HS-27A (cell line): ENCODE measurements at places on chromosomes 2 and 18.

- DNase-seq, result no peak
These were observed 15.8 kb downstream of the BOLA3 start for GRCh38 chr2:74131901-74132300.

DNA sequence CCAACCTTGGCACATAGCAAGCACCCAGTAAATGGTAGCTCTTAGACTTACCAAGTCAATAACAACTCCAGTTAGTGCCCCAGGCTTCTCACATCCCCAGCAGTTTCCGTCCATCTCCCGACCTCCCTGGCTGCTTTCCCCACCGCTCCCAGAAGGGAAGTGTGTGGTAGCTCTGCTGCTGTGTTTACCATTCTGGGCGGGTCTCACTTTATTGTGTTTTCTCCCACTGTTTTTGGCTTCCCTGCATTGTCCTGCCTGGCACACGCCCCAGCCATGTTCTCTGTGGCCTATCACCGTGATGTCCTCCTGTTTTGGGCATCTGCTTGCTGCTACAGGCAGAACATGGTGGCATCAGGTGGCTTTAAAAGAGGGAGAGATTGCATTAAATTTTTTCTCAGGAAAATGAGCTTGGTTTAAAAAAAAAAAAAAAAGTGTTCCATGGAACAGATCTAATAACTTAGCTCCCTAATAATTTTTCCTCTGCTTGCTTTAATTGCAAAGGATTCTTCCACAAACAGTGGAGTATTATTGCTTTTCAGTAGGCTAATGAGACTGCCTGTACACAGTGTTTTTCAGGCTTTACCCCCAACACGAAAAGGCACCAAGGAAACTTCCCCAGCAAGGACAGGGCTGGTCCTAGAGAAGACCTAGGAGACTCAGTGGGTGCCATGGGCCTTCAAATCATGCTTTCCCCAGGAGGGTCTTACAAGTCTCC is 8.0 kb upstream of the COX7A2L start:
- no peak for DNase-seq

- DNase-seq, result no peak
These were observed 41.1 kb downstream of the MBD2 start for GRCh38 chr18:54183390-54183789.

- DNase-seq, result peak; percentile 80
These were observed 7.2 kb upstream of the HNMT start for GRCh38 chr2:137957033-137957432.

DNA sequence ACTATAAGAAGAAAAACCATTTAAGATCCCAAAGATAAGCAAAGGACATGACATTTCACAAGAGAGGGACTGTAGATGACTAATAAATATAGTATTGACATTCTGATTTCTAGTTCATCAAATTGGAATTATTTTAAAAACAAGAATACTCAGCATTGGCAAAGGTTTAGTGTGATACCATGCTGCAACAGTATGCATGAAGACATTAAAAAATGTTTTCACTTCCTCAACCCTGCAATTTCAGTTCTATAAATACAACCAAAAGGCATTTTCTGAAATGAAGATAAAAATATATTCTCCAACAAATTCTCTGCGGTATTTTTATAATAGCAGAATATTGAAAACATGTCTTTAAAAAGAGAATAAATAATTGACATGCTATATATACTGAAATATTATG is 2.1 kb downstream of the C2orf81 start:
- no peak for DNase-seq

- no peak for DNase-seq
These were observed 110.0 kb downstream of the TCF4 start for GRCh38 chr18:55477860-55478581.

DNA sequence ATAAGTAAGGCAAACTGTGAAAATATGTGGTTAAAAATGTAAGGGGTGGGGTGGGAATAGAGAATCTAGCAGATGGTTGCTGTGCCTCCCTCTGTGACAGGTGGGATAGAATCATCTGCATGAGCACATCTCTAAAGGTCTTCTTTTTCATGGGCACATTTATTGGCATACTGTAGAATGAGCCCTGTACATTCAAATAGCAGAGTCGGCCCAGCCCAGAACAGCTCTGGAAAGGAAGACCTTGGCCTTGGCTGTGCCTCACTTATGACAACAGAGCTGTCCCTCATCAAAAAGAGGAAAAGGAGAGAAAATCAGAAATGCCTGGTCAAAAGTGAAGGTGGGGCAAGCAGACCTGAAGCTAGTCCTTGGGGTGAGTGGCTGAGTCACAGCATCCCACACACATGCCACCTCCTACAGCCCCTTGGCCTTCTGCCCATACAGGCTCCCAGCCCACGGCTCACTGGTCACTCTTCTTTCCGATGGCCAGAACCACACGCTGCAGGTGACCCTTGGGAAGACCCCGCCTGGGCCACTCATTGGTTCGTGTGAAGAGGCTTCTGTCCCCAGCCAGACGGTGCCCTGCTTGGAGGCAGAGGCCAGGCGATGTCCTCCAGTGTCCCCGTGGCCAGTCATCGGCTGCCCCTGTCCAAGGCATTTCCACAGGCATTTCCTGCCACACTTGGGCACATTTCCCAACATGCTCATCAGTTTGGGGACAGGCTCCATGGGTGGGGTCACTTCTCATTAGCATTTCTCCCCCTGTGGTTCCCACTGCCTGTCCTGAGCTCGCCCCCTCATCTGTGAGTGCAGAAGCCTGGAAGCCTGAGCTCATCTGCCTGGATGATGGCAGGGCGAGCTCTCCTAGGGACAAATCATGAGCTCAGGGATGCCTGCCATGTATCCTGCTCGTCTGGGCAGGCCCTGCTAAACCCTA is 113.6 kb downstream of the MCFD2 start:
- peak; percentile 45 for DNase-seq

DNA sequence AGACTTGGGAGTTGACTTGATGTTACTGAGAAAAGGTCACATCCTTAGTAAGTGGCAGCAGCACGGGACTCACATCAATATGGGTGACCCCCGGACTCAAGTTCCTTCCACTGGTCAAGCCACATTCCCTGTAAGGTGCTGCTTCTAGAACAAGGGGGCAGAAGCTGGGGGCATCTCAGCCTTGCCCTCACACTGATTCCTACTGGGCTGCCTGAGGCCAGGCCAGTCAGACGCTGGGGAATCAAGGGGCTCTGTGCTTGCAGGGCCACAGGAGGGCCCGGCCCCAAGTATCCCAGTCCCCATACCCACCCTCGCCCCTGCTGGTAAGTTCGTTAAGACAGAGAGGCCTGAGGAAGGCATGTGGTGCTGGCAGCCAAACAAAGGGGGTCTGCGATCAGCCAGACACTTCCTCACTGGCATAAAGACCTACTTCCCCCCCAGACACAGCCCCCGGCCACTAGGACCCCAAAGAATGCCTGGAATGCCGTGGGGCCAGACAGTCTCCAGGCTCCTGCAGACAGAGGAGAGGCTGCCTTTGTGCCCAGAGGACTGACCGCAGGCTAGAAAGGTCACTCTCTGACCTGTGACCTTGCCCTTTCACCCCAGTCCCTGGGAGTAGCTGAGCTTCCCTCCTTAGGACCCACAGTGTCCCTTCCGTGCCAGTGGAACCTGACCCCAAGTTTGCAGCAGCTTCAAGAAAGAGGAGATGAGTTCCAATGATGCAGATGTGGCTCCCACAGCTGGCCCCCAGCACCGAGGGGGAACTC is 83.6 kb downstream of the HS1BP3 start:
- DNase-seq, result no peak

DNA sequence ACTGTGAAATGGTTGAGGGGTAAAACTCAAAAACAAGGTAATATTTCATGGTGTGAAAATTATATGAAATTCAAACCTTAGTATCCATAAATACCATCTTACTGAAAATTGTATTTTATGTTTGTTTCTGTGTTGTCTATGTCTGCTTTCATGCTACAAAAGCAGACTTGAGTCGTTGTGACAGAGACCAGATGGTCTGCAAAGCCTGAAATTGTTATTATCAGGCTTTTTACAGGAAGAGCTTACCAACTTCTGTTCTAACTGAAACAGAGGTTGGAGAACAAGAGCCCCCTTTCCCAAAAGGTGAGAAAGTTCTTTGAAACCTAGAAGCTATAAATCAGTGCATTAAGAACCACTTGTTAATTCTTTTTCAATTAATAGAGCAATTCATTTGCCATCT is 110.0 kb downstream of the COL4A4 start:
- DNase-seq, result no peak

DNA sequence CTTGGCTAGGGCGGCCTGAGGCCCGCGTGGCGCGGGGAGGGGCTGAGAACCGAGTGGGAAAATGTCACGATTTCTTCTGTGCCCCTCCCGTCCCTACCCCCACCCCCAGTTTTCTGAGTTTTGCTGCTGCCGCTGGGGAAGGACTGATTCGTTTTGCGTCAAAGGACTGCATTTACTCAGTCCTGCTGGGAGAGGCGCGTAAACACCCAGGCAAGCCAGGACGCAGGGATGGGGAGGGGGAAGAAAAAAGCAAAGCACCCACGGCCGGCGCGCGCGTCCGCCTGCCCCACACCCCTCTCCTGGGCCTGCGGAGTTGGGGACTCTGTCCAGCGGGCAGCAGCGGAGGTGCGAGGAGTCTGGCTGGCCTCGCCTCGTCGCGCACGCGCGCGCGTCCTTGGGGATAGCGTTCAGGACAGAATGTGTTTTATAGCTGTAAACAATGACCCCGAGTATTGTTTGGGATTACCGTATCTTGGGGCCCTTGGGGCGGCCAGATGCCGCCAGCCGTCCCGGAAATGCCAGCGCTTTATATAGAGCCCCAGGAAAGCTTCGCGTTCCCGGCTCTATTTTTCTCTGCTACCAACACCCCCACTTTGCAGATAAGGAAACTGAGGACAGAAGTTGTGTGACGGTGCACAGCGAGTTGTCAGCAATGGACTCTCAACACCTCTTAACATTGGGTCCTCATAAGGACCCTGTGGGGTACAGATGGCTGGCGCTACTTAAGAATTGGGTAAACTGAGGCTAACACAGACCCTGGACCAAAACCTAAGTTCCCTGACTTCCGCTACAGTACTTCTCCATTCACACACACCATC is 1.7 kb upstream of the FOSL2 start:
- DNase-seq, result peak; percentile 76

DNA sequence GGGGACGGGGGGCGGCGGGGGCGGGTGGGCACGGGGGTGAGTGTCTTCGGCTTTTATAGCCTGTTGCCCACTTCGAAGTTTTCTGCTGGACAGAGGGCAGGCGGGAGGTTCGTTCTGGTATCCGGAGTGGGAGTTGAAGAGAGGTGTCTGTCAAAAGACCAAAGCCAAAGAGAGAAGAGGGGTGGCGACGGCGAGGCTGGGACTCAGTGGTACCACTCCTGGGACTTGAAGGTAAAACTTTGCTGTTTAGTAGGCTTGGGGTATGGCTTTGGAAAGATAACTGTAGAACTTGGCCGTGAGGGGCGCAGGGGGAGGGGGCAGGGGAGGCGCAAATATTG is 215.8 kb upstream of the DTNA start:
- DNase-seq, result no peak

GRCh38 chr2:239869272-239870155 is 155.6 kb downstream of the NDUFA10 start:
- no peak for DNase-seq

DNA sequence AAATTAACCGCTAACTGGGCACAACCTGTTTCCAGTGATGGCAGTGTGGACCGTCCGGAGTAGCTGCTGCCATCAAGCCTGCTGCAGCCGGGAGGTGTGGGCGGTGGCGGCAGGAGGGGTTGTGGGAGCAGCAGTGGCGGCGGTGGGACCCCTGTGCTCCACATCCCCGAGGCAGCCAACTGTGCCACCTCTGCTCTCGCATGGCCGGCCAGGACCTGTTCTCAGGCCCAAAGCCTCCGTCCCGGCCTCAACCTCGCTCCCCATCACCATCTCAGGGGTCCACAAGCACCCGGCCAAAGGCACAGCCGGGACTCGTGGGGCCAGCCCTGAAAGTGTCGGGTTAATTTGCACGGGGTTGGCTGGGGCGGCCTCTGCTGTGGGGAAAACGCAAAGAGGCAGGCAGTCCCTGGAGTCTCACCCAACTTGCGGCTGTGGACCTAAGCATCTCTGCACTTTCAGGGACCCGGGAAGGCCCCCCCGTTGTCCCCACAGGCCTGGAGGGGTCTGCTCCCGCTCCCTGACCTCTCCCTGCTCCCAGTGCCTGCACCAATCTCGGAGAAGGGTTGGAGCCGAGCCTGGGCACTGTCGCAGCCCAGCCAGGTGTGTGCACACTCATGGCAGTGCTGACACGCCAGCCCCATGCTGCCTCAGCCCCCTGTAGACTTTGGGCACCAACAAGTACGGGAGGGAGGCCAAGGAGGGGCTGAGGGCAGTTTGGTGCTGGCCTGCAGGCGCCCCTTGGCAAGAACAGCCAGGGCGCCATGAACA is 44.4 kb upstream of the PEX13 start:
- no peak for DNase-seq

DNA sequence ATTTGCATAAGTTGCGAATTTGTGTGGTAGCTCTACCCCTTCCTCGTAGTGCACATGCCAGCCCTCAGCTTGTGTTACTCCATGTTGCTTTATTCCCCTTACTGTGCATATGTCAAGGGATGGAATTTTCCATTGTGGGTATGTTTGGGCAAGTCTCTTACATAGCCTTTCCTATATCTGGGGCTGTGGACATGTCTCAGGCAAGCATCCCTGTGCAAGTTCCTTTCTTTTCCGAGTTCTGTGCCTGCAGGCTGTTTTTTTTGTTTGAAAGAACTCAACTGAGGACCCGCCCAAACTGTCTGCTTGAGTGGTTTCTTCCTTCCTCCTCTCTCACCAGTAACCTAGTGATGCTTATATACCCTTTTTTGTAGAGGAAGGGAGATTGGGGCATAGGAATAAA is 1739.1 kb upstream of the PIK3C3 start:
- DNase-seq, result no peak
